ENCODE measurements at places on chromosomes 16 and 17.
A peak's percentile ranks its signal among the peaks of the same experiment; 100 is the strongest.

DNA sequence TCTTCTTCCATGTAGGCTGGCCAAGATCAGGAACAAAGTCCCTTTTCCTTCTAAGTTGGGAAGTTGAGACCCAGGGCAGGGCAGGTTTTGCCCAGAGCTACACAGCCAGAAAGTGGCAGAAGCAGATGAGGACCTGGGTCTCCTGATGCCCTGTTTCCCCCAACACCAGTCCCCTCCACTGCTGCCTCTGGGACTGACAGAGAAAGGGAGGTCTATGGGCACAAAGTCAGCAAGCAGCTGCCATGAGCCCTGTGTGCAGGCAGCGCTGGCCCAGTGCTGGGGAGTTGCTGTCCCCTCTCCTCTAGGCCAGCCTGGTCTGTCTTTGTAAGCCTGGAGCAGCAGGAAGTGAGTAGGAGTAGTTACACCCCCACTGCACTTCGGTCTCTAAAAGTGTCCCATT lies 46.9 kb upstream of the NKD1 start:
- no peak for DNase-seq

DNA sequence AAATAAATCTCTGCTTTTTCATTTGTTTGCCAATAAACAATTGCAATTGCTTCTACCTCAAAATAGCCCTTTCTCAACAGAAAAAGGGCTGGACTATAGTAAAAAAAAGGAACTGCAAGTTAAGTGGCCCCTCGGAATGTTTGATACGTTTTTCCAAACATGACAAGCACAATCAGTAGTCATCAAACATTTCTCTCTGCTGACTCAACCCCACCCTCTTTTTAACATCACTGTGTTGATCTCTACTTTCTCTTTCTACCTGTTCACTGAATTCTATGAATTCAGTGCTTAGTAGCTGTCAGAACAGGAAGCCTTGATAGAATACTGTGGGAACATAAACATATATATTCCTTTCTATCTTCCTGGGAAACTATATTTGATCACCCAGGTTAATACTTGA lies 116.5 kb upstream of the AXIN2 start:
- no peak for DNase-seq

- peak; percentile 43 for DNase-seq
Measured at GRCh38 chr17:76887802-76888201, 19.6 kb downstream of the MGAT5B start.

DNA sequence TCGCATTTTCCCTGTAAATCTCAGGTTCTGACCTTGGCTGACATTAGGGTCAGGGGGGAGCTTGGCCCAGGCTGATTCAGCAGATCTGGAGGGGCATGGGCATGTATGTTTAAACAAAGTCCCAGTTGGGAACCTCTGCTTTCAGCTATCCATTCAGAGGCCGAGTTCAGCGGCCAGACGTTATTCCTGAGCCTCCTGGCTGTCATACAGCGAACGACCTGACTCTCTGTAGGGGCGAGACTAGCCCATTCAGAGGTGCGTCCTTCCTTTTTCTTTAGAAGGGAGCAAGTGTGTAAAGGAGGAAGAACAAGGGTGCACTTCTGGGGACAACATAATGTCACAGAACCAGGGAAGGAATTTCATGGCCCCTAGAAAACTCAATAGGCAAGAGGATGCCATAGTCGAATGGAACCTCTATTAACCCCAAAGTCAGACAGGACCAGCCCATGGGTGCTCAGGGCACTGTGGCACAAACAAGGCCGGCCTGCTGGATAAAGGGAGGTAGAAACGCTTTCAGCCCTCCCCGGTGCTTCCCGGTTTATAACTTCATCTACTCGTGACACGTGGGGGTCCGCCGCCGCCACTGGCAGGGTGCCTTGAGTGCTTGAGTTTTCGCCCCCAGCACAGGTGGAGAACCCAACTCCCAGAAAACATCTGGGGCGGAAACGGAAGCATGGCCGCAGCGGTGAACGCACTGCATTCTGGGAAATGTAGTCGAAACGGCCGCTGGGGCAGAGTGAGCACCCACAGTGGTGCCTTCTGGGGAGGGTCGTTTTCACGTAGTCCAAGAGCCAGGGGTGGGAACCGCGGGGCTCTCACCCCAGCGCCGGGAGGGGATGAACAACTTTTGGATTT lies 33.2 kb upstream of the PLCG2 start:
- DNase-seq, result peak; percentile 80

GRCh38 chr17:6558276-6558675 lies 1.9 kb upstream of the PITPNM3 start:
- no peak for DNase-seq

GRCh38 chr16:79508294-79508693 lies 92.2 kb downstream of the MAF start:
- no peak for DNase-seq

DNA sequence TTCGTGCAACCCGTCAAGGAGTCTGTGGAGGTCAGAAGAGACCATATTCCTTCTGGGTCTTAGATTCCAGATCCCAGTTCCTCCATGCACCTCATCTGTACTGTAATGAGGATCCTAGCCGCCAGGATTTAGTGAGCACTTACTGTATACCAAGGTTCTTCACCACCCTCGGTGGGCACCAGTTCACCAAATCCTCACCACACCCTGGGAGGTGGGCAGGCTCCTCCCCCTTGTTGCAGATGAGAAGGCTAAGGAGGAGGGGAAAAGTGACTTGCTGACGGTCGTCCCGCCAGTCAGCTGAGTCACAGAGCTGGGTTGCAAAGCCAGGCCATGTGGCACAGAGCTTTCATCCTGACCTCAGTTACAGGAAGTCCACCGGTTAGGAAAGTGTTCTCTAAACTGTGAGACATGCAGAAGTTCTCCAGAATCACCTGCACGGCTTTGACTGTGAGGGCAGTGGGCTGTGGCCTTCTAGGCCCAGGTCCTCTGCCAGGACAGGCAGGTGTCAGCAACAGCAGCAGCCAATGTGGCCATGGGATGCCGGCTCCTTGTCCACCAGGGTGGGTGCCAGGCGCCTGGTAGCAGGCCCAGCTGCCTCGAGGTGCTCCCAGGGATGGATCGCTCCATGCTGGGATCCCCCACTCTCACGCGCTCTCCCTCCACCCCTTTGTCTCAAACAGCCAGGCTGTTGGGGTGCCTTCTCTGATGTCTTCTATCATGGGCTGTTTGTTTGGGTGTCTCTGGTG lies 240.3 kb upstream of the GSE1 start:
- no peak for DNase-seq

DNA sequence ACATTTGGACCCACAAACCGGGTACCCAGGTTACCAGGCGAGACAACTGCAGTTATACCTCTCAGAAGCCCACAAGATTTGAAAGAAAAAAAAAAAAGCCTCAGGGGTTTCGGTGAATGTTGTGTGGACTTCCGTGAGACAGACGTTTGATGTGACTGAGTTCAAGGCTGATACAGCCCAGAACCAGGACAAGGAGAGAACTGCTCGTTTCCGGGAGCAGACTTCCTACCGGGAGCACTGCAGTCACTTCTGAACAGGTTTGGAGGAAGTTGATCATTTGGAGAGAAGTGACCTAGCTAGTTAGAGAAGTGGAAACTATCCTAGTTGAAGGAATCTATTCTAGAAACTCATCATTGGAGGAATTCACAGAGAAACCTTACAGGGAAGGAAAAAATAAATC lies 847 bp downstream of the CKLF start:
- DNase-seq, result no peak

- no peak for DNase-seq
Measured at GRCh38 chr16:89363621-89364393, 126.6 kb downstream of the ANKRD11 start.

DNA sequence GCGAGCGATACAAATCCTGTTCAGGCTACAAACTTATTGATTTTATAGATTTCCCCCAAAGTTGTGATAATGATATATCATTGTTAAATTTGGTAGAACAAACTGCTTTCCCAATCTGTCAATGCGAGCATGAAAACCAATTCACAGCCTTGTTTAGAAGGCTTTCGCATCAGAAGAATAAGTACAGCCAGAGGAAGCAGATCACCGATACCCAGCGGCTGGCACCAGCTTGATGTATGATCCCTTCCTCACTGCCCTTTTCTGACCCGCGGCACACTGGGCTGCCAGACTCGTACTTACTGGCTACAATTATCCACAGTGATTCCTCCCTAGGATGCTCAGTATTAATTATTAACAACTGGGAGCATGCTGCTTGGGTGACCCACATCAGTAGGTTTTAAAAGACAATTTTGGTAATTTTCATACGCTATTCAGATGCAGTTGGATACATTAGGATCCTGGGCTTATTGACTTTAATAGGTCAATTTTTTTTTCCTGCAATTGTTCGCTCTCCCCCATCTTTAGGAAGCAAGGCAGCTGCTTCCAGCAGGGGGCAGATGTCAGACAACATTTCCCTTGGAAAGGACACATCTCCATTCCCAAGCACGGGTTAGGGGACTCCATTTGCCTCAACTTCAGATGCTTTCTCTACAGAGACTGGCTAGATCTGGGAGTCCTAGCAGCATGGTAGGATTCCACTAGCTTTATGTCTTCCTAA lies 582.7 kb upstream of the PSMD7 start:
- peak; percentile 76 for DNase-seq

DNA sequence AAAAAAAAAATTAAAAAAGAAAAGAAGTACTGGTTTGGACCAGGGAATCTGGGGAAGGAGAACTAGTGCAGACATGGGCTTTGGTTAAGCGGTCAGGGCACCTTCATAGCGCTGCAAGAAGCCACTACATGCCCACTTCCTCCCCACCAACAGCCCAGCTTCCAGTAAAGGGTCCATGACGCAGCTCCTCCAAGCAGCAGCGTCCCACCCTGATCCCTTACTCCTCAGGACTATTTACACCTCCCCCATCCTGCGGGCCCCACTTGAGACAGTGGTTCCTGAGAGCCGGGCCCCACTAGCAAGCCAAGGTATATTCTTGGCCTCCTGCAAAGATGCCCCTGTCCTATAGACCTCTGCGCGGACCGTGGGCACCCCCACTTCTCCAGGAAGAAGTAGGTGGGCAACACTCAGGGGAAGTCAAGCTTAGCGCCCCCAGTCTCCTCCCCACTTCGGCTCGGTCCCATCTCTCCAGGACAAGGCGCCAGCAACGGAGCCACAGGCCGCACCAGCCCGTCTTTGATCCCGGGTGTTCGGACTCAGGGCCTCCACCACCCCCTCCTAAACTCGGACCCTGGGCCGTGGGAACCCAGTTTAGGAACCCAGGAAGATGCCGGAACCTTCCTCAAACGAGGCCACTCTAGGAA lies 913 bp upstream of the PRR14 start:
- DNase-seq, result no peak

DNA sequence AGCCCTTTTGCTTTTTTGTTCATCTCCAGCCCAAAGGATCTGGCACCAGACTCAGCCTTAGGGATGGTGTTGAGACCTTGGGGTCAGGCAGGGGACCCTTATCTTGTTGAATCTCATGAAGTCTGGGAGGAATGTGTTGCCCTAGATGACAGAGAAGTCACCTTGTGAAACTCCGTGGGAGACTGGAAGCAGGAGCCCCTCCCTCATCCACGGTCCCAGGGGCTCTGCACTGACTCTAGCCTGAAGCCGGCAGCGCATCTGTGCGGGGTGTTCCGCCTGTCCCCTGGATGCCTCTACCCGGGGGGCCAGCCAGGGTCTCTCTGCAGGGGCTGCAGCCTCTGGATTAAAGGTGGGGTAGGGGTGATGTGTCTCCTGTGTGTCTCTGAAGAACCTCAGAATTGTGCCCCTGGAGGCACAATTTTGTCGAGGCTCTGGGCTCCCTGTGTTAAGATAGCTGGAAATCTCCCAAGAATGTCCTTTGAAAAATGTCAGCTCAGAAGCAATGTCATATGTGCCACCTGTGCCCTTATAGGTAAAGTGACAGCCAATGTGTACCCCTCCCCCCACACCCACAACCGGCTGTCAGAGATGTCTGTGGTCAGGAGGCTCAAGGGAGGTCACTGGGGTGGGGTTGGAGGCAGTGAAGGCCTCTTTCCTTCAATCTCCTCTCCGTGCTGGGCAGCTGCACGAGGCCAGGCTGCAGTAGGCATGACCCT lies 32.1 kb upstream of the CDC42EP4 start:
- no peak for DNase-seq

- peak; percentile 86 for DNase-seq
Measured at GRCh38 chr16:87575027-87575804, 27.1 kb upstream of the JPH3 start.

DNA sequence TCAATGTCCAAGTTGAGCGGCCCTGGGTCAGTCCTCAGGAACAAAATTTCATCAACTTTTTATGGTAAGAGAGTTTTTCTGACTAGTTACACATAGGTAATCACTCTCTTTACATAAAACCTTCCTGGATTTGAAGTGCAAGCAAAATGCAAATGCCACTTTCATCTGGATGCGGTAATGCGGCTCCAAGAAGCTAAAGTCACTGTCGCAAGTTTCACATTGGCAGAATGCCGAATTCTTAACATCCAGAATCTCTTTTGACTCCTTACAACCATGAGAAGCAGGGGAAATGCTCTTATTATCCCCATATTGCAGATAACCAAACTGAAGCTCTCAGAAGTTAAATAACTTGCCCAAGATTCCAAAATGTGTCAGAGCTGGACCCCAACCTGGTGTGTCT lies 30.0 kb downstream of the MRPS23 start:
- no peak for DNase-seq

DNA sequence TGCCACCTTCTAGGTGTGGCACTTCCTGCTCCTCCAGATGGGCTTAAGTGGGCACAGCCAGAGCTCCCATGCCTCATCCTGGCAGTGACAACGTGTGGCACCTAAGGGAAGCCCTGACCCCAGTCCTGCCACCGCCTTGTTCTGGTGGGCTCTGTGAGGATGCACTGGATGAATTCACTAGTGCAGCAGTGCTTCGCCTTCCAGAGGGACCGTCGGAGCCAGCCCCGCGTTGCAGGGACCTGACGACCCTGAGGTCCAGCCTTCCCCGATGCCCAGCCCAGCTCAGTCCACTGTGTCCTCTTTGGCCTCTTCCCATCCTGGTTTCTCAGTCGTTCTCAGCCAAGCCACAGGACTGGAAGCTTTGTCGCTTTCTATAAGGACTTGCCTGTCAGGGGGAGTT lies 399.8 kb downstream of the SEC14L1 start:
- DNase-seq, result no peak

DNA sequence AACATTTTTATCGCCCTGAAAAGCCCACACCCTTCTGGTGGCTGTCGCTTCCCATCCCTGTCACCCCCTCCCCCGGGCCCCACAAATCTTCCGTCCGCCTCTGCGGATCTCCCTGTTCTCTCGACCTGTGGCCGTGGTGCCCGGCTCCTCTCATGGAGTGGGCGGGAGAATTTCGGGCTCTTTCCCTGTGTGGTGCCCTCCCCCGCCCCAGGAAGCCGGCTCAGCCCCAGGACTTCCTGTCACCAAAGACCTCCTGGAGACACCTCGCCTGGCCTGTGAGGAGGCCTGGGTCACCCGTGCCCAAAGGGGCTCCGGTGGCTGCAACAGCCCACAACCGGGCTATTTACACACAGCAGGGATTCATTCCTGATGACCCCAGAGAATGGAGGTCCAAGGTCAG lies 26.1 kb upstream of the UBE2I start:
- no peak for DNase-seq

Data from GM23338 (cell line).